ENCODE measurements at places on chromosomes 16 and 17.

DNA sequence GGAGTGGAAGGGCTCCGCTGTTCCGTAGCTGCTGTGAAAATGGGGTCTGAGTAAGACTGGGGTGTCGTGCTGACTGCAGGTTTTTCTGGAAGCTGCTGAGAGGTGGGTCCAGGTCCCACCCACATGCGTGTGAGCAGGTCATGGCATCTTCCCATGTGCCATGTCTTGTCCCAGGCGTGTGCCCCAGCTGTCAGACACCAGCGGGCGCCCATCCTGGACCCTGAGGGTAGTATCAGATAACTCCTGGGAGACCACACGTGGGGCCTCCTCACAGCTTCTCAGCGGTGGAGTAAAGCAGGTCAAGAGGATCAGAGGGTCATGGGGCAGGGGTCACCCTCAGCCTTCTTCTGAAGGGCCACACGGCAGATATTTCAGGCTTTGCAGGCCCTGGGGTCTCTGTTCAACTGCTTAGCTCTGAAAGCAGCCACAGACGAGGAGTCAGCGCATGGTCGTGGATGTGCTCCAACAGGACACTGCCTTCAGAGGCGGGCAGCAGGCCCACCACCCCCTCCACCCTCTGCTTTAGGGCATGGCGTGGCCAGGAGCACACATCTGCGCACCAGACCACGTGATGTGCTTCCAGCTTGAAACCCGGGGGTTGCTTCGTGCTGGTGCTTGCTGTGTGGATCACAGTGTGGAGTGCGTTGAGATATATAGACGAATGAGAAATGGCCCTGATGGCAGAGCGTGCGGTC, 68.7 kb downstream of the BANP start:
- DNase-seq = no peak

- DNase-seq = no peak
Measured at GRCh38 chr16:84553873-84554399, 49.5 kb upstream of the MEAK7 start.

DNA sequence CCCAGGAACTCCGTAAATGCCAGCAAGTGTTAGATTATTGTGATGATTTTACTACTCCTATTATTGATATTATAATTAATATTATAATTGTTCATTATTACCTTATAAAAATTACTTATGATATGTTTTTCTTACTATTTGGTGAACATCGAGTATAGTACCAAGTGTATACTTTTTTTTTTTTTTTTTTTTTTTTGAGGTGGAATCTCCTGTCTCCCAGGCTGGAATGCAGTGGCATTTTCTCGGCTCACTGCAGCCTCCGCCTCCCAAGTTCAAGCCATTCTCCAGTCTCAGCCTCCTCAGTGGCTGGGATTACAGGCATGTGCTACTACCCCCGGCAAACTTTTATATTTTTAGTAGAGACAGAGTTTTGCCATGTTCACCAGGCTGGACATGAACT, 347.0 kb downstream of the WWOX start:
- no peak for DNase-seq

DNA sequence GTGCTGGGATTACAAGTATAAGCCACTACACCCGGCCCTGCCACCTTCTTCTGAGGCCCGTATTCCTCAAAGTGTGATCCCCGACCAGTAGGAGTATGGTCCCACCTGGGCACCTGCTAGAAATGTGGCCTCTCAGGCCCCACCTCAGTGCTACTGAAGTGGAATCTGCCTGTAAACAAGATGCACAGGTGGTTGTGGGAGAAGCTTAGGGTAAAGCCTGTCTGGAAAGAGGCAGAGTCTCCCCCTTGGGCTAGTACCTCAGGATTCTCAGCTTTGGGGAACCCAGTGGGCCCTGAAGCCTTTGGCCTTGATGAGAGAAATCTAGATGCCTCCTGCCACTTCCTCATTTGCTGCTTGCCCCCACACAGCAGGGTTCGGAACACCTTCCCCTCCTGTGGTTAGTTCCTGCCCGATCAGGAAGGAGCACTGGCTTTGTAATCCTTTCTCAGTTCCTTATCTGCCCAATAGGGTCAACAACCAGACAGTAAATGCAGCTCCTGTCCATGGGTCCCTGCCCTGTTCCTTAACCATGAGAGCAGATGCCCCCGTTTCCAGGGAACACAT, 25.2 kb downstream of the TK2 start:
- DNase-seq = peak; percentile 40

DNA sequence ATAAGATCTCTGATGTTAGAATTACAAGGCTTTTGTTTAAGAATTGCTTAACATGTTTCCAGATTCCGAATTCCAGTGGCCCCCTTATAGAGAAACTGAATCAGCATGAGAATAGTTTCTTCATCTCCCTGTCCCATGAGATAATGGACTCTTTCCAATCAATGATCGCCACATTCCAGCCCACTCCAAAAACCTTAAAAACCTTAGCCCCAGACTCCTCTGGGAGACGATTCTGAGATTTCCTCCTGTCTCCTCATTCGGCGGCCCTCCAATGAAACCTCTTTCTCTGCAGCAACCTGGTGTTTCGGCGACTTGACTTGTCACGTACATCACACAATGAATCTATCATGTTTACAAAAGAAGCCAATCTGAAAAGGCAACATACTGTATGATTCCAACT, 197.1 kb upstream of the PSMD7 start:
- DNase-seq = no peak

GRCh38 chr17:29238133-29238850, 8.4 kb upstream of the CRYBA1 start:
- DNase-seq = no peak

- no peak for DNase-seq
Measured at GRCh38 chr17:62995377-62995885, 29.4 kb downstream of the TANC2 start.

- DNase-seq = no peak
Measured at GRCh38 chr17:39702901-39703893, 3.3 kb downstream of the ERBB2 start.

- no peak for DNase-seq
Measured at GRCh38 chr17:64084086-64084939, 45.6 kb downstream of the ERN1 start.

DNA sequence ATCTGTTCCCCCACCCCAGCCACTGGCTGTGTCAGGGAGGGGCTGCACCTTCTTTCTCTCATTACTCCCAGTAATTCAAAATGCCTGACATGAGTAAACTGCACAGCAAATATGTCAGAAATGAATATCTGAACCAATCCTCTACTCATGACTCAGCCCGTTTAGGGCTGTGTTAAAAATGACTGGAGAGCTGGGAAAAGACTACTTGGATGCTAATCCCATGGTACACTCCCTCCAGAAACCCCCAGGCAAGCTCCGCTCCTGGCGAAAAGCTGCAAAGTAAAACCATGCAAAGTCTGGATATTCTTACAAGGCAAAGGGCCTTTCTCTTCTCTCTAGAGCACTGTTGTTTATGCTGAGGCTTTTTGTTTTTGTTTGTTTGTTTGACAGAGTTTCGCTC, 448.1 kb upstream of the DYNLRB2 start:
- no peak for DNase-seq
